ENCODE measurements at places on chromosomes 16 and 17. TPM values are rescaled to one million over a fixed set of nuclear protein-coding genes. Genes with fewer than 3 reads are reported as not detected.

Gene SPATA22
- total RNA-seq, result 0.62 TPM

Gene CSNK1D
- 16.5 TPM for total RNA-seq

Gene SKAP1
- total RNA-seq, result 1.9 TPM

Gene PHKB
- 123 TPM for total RNA-seq

Gene PRAC1
- not detected for total RNA-seq

Gene METTL9
- 137 TPM for total RNA-seq

Gene PRPF8
- total RNA-seq, result 413 TPM

Gene PHF23
- total RNA-seq, result 68.1 TPM

Gene SLC6A4
- 0.90 TPM for total RNA-seq

Gene PLLP
- 2.6 TPM for total RNA-seq

Gene CSH2
- total RNA-seq, result not detected

Gene CD300LB
- not detected for total RNA-seq

Gene EVPLL
- not detected for total RNA-seq

Data from uterus (tissue), 4 donors.